Head of caudate nucleus (tissue), 42 donors: ENCODE measurements at places on chromosomes 12 and 14.
A peak's percentile ranks its signal among the peaks of the same experiment; 100 is the strongest.

- no peak for DNase-seq
Measured at GRCh38 chr14:71400871-71401321, 493.6 kb downstream of the PCNX1 start.

GRCh38 chr14:42927313-42927712 lies 1320.6 kb downstream of the LRFN5 start:
- no peak for DNase-seq

- no peak for DNase-seq
Measured at GRCh38 chr12:71546322-71546861, 106.8 kb downstream of the LGR5 start.

DNA sequence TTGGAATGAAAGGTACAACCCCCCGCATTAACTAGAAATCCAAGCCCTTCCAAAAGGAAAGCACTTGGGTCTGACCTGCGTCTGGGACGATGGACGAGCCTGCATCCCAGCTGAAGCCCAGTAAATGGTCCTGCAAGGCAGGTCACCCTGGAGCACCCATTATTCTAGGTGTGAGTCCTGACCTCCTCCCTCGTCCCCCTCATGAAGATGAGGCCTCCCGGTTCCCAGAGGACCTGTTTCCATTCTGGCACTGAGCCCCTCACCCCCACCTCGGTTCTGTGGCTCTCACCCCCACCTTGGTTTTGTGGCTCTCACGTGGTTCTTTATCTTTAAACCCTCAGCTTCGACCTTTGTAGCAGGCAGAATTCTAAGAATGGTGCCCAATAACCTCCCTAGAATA lies 7.3 kb downstream of the IFI27 start:
- DNase-seq: no peak

GRCh38 chr12:130334937-130335336 lies 2.8 kb upstream of the PIWIL1 start:
- DNase-seq: peak; percentile 28

- no peak for DNase-seq
Measured at GRCh38 chr14:73049428-73049827, 8.9 kb upstream of the RBM25 start.

GRCh38 chr12:59977779-59978178 lies 381.9 kb downstream of the SLC16A7 start:
- no peak for DNase-seq

DNA sequence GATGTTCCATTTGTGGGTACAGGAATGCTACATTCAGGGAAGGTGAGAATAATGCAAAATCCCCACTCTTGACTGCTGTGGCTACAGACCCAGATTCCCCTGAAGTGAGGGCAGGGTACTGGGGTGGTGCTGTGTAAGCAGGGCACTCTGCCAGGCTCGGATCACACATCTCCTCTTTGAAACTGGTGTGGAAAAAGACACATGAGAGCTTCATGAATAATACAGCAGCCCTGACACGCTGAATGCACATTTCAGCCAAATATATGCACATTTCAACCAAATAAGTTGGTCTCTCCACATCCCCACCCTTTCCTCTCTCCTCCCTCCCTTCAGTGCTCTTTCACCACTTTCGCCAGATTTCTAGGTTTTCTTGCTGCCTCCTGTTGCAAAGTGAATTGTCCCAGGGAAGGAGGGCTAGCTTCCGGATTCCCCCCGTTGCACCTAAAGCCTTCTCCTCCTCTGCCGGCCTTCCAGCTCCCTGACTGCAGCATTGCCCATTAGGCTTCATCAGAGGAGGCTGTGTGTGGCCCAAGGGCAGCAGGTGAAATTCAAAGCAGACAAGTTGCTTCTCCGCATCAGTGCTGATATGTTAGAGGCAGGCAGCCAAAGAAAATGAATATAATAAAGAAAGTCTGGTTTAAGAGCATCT lies 118.2 kb upstream of the TMCC3 start:
- no peak for DNase-seq

- no peak for DNase-seq
Measured at GRCh38 chr12:24396224-24396623, 446.8 kb upstream of the SOX5 start.

- no peak for DNase-seq
Measured at GRCh38 chr12:124396544-124397398, 101.9 kb downstream of the RFLNA start.

GRCh38 chr14:22803687-22803974 lies 11.6 kb downstream of the SLC7A7 start:
- DNase-seq: no peak

GRCh38 chr14:51581017-51581881 lies 70.5 kb upstream of the FRMD6 start:
- no peak for DNase-seq

- DNase-seq: no peak
Measured at GRCh38 chr14:49770212-49770817, 2.4 kb downstream of the KLHDC2 start.

- no peak for DNase-seq
Measured at GRCh38 chr12:23950210-23950774, 822 bp upstream of the SOX5 start.

- no peak for DNase-seq
Measured at GRCh38 chr14:89309670-89310177, 107.3 kb downstream of the FOXN3 start.

- no peak for DNase-seq
Measured at GRCh38 chr14:76958980-76959710, 69.4 kb downstream of the IRF2BPL start.

DNA sequence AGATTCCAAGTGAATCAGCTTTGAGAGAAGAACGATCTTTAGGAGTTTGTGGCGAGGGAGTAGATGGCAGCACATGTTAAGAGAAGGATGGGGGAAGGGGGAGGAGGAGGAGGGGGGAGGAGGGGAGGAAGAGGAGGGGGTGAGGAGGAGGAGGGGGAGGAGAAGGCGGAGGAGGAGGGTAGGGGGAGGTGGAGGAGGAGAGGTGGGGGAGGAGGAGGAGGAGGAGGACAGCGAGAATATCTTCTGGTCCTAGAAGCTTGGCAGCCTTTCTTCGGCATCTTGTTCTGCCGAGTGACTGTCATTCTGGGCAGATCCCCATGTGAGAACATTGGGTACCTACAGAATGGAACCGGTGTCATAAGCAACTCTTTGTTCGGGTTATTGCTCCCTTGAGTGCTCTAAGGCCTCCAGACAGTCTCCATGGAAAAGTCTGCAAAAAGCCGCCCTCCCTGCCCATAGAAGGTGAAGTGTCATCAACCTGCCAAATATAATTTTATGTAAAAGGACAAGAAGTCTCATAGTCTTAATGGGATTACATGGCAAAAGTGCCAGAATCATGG lies 6.9 kb downstream of the RFC5 start:
- DNase-seq: no peak

- no peak for DNase-seq
Measured at GRCh38 chr12:116015525-116015924, 262.0 kb downstream of the MED13L start.

DNA sequence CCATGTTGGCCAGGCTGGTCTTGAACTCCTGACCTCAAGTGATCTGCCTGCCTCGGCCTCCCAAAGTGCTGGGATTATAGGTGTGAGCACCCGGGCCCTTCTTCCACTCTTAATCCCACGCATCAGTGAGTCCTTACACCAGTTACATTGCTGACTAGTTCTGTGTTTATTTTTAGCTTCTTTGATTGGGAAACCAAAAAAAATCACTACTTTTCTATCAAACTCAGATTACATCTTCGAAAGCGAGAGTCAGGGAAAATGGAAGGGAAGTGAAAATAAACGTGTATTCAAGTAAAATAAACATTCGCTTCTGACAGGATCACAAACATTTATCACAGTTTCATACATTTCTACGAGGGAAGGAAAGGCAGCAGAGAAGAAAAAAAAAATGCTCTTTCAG lies 32.2 kb downstream of the FGD6 start:
- DNase-seq: no peak

- DNase-seq: no peak
Measured at GRCh38 chr12:52519826-52520662, at the start of gene KRT5. KRT5 (minus strand) TSS chr12:52520394; CDS start chr12:52520296, 98 bp downstream.

GRCh38 chr12:124721501-124722162 lies 142.0 kb downstream of the SCARB1 start:
- no peak for DNase-seq

DNA sequence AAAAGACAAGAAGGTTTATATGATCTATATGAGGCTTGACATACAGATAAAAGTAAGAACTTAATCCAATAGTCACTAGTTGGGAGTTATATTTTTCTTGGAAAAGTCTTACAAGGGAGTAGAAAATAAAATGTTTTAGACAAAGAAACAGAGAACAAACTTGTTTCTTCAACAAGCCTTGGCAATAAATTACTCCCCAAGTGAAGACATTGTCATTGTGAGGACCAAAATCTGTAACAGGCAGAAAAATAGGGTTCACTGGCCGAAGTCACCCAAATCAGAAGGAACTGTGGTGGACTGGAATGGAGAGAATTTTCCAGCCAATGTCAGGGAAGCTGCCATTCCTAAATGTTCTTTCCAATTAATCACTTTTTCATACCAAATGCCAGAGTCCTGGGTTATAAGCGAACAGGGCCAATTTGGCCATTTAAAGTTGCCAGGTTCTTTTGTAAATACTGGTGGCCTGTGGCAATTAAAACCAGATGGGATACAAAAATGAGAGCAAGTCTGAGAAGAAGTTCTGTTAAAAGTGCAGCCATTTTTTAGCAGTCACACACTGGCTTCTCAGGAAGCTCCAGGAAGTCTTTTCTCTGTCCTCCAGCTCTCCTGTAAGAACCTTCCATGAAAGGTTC lies 117.3 kb upstream of the OVCH1 start:
- no peak for DNase-seq

DNA sequence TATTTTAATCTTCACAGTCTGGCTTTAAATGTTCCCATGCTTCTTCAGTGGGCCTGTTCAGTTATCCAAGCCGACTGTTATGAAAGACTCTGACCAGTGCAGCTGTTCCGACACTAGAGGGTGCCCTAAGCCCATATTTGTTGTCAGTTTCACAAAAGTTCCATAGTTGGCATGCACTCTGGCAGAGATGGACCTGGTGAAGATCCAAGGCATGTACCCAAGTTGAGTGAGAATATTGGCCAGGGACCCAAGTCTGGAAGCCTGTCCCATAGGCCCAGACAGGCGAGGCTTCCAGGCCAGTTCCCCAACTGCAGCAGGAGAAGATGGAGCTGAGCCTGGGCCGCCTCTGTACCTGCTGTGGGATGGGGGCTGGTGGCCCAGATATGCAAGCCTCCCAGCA lies 27.4 kb upstream of the GUCY2C start:
- DNase-seq: peak; percentile 4

GRCh38 chr12:108744021-108744897 lies 12.9 kb upstream of the CORO1C start:
- DNase-seq: no peak

- peak; percentile 81 for DNase-seq
Measured at GRCh38 chr12:124413401-124413800, 118.5 kb downstream of the RFLNA start.

DNA sequence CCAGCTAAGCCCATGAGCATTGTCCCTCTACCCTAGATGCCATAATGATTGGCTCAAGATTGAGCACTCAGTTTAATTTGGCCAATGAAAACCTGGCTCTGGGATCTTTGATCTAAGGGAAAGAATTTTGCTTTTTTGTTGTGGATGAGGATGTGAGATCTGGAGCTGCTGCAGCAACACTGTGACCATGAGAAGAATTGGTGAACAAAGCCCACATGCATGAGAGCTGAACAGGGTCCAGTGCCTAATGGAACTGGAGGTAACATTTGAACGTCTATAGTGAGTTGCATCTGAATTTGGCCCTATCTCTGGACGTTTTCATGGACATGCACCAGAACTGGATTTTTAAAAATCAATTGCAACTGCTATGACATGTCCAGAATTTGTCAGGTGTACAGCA lies 338.6 kb downstream of the AACS start:
- no peak for DNase-seq

DNA sequence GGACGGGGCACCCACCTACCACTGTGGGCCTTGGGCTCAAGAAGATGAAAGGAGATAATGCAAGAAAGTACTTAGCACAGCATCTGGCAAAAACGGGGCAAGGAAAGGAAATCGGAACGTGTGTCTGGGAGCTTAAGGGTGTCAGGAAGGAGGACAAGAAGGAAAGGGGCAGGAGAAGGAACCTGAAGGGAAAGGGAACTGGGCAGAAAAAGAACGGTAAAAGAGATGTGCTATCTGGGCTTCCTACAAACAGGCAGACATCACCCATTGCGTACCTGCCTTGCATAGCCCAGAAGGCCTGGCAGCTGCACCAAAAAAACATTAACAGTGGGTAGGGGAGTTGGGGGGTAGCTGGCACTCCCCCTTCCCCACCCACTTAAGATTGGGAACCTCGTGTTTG lies 958 bp upstream of the REM2 start:
- DNase-seq: no peak

DNA sequence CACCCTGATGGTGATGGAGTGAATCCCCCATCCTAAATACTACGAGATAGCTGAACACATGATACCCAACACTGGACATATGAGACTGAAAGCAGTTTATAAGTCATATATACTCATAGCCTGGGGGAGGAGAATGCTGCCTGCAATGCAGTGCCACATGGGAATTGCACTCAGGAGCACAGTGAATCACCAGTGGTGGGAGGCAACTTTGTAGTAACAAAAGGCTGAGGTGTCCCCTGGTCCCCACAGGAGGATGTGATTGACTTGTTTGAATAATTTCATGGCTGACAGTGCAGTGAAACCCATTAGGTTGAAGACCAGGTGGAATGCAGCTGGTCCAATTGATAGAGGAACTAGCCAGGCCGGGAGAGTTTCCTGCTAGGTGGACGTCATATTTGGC lies 20.2 kb downstream of the CCDC38 start:
- DNase-seq: no peak

GRCh38 chr14:97827746-97828145 lies 1030.6 kb downstream of the VRK1 start:
- no peak for DNase-seq

GRCh38 chr14:64702493-64703394 lies 1.5 kb upstream of the PLEKHG3 start:
- DNase-seq: no peak

- DNase-seq: peak; percentile 31
Measured at GRCh38 chr14:61911574-61911973, 149.4 kb downstream of the SNAPC1 start.

DNA sequence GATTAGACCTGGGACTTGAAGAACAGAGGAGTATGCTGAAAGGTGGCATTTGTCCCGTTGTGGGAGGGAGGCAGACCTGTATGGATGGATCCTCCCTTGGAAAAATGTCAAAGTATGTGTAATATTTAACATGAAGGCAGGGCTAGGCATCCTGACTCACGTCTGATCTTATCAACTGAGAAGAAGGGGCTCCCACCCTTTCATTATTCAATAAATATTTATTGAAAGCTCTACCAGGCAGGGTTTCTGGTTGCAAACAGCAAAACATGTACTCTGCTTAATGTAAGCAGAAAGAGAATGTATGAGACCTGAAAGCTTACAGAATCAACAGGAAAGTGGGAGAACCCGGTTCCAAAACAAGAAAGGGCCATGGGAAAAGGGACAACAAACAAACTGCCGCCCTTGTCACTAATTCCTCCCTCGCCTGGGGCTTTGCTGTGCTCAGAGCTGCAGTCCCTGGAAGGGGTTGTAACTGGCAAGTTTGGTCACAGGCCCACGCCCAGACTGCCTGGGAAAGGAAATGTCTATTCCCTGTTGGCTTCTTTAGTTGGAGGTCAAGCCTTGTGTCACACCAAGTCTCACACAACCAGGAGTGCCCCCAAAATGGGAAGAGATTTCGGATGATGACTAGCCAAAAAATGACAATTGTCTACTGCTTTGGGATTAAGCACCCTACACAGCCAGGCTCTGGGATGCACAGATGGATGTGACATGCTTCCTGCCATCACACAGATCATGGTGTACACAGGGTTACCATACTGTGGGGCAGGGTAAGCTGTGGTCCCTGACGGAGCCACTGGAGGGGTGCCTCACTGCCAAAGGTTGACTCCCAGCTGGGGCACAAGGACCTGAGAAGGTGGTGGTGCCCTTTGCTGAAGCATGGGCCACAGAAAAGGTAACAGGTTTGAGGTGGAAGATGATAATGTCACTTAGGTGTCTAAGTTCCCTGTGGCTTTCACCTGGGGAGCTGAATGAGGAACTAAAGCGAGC lies 36.8 kb downstream of the RAB35 start:
- DNase-seq: no peak
